ENCODE measurements at places on chromosomes 12 and 14. TPM values are rescaled to one million over a fixed set of nuclear protein-coding genes. Genes with fewer than 3 reads are reported as not detected.

ACTR6 gene
- 12.5 TPM for total RNA-seq

WNT1 gene
- not detected for total RNA-seq

RD3L gene
- not detected for total RNA-seq

DNA sequence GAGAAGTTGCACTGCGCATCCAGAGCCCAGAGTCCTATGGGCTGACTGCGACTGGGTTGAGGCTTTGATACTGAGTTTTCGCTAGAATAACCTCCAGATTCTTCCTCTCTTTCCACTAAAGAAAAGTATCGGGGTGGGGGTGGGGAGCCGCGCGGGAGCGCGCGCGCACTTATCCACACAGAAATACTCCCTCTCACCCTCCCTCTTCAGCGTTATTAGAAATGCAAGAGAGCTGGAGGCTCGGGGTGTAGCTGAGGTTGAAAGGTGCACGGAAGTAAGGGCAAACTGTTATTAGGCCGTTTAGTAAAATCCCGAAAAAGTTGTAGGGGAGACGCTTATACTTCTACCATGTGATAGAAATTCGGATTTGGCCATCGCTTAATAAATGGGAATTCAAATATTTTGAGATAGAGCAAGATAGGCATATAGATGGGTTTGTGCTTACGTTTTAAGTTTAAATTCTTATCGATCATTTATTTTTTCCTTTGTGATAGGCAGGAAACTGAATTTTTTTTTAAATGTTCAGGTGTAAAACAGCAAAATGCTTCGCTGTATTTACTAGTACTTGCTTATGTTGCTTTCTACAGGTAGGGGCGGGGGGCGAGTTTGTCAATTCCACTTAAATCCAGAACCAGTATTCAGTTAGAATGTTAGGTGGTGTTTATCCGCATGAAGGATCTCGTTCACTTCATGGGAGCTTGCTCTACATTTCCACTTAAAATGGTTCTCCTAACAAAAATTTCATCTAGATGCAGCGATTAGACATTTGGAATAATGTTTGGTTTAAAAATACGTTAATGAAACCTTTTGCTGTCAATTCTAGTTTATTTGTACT is 1.1 kb downstream of the ARHGAP5 start:
- DNase-seq = peak; percentile 78

- no peak for DNase-seq
These were observed 108.3 kb downstream of the SEC23A start for GRCh38 chr14:38994731-38995130.

DNA sequence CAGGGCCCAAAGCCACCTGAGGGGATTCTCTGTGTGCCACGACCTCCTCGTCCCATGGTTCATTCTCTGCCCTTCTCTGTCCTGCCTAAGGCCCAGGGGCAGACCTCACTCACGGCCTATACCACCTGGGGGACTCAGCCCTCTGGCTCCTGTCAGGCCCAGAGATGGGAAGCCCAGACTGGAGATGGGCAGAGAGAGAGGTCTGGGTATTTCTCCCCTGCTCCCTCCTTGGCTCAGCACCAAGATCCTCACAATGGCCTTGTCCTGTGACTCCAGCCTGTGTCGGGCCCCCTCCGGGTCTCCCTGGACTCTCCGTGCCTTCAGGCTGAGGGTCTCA is 46.9 kb upstream of the BCL11B start:
- no peak for DNase-seq

DNA sequence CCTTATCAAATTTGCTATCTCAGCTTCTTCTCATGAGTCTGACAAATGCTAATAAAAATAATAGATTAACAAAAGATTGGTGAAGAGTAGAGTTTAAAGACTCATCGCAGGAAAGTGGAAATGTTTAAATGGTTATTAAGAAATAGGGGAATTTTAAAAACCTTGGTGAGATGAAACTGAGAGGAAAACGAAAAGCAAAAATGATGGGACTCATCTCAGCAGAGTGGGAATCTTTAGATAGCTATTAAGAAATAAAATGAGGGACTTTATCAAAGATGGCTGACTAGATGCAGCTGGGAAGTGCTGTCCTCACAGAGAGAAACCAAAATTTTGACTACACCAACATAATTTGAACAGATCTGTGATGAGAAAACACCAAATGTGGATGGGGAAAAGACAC is 79.2 kb upstream of the CD163 start:
- DNase-seq = no peak

DNA sequence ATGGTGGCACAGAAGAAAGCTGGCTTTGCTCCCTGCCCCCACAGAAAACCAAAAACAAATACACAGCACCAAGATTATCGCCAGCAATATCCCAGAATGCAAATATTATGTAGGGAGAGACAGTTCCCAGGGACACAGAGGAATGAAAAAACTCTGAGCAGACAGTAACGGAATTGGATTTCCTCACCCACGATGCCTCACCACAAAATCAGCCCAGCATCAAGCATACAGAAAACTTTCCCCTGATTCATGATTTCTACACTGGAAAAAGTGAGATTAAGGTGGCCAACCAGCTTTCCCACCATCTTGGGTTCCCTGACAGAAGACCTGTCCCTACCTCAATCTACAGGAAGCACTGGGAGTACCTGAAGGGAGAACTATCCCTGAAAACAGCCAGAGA is 36.6 kb downstream of the PARP11 start:
- no peak for DNase-seq

GRCh38 chr14:51621654-51622053 is 30.1 kb upstream of the FRMD6 start:
- no peak for DNase-seq

DNA sequence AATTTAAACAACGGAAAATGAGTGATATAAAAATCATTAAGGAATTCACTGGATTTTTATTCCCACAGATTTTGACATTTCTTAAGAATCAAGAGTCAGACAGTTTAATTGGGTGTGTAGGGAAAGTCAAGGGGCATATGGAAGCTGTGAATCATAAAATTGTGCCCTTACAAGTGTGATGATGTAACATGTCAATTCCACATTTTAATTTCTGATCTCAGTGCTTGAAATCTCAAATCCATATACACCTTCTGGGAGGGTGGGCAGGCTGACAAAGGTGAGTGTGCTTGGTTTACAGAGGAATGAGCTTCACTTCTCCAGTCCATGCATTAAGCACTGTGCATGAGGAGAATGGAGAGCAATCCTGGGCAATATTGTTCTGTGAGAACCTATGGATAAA is 1.0 kb upstream of the KRT6A start:
- no peak for DNase-seq
